Hair follicular keratinocyte (primary cell): ENCODE measurements at places on chromosomes 3 and 15. TPM values are rescaled to one million over a fixed set of nuclear protein-coding genes. Genes with fewer than 3 reads are reported as not detected.

Gene ST8SIA2
- not detected in 2 replicates for total RNA-seq

Gene OSTN
- not detected in 2 replicates for total RNA-seq

Gene P2RY1
- total RNA-seq: 1.5 and 2.0 TPM in 2 replicates

Gene RETNLB
- not detected in 2 replicates for total RNA-seq

Gene SAMD7
- total RNA-seq: not detected in 2 replicates

Gene CPEB1
- 0.04 TPM in 1 of 2 replicates, not detected in the other for total RNA-seq

Gene HTR3D
- total RNA-seq: not detected in 2 replicates

Gene TGM5
- total RNA-seq: 0.16 TPM in 1 of 2 replicates, not detected in the other

Gene ZSCAN2
- total RNA-seq: 2.5 and 3.7 TPM in 2 replicates

Gene LIPC
- total RNA-seq: not detected in 2 replicates

Gene CCR3
- total RNA-seq: not detected in 2 replicates

Gene RHCG
- 15.5 and 22.8 TPM in 2 replicates for total RNA-seq

Gene LARP6
- total RNA-seq: 21.0 and 37.9 TPM in 2 replicates

Gene PYGO1
- total RNA-seq: 0.55 and 0.91 TPM in 2 replicates

Gene CNTN6
- total RNA-seq: not detected in 2 replicates

Gene PCOLCE2
- 2.9 and 4.1 TPM in 2 replicates for total RNA-seq

Gene TIPIN
- 5.8 and 13.3 TPM in 2 replicates for total RNA-seq

Gene FOXL2NB
- total RNA-seq: 0.70 and 0.76 TPM in 2 replicates

Gene TPRA1
- total RNA-seq: 37.1 and 38.4 TPM in 2 replicates

Gene FBXW12
- total RNA-seq: not detected in 2 replicates

Gene EPHA6
- not detected in 2 replicates for total RNA-seq

Gene ASB14
- not detected in 2 replicates for total RNA-seq

Gene CNBP
- 275 and 331 TPM in 2 replicates for total RNA-seq
